Osteoblast (primary cell): ENCODE measurements at places on chromosomes 2 and 18. TPM values are rescaled to one million over a fixed set of nuclear protein-coding genes. Genes with fewer than 3 reads are reported as not detected.

- peaks cover 39% of the 10 kb centered on the region for H3K4me1 ChIP-seq
- no peaks in the 10 kb centered on the region for H3K36me3 ChIP-seq
- H3K27ac ChIP-seq: peak overlapping the region; percentile 99
- peak overlapping the region; percentile 64 for H3K4me3 ChIP-seq
Observed at GRCh38 chr2:239274391-239275043, 126.3 kb downstream of the HDAC4 start.

GRCh38 chr2:172647439-172647838 lies 88.2 kb upstream of the RAPGEF4 start:
- no peak for DNase-seq
- no peak overlapping the region for H3K27ac ChIP-seq
- peaks cover 8% of the 10 kb centered on the region for H3K4me1 ChIP-seq
- no peaks in the 10 kb centered on the region for H3K27me3 ChIP-seq

GRCh38 chr2:4718777-4719176 lies 973.4 kb upstream of the SOX11 start:
- no peaks in the 10 kb centered on the region for H3K27me3 ChIP-seq
- H3K27ac ChIP-seq: no peak overlapping the region
- no peak for DNase-seq
- H3K36me3 ChIP-seq: no peaks in the 10 kb centered on the region
- H3K4me1 ChIP-seq: no peaks in the 10 kb centered on the region

DNA sequence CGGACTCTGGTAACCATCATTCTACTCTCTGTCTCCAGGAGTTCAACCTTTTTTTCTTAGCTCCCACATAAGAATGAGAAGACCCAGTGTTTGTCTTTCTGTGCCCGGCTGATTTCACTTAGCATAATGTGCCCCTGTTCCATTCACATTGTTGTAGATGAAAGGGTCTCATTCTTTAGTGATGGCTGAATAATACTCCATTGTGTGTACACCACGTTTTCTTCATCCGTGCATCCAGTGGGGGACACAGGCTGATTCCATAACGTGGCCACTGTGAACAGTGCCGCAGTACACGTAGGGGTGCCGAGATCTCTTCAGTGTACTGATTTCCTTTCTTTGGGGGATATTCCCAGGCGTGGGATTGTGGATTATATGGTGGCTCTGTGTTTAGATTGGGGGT lies 72.3 kb upstream of the NFATC1 start:
- no peaks in the 10 kb centered on the region for H3K4me1 ChIP-seq
- no peaks in the 10 kb centered on the region for H3K27me3 ChIP-seq
- no peak for DNase-seq

- no peak overlapping the region for H3K27ac ChIP-seq
- DNase-seq: peak; percentile 60
- H3K4me1 ChIP-seq: peaks cover 11% of the 10 kb centered on the region
- no peak overlapping the region for H3K4me3 ChIP-seq
- no peaks in the 10 kb centered on the region for H3K36me3 ChIP-seq
Observed at GRCh38 chr18:34801774-34802173, 91.7 kb downstream of the DTNA start.

DNA sequence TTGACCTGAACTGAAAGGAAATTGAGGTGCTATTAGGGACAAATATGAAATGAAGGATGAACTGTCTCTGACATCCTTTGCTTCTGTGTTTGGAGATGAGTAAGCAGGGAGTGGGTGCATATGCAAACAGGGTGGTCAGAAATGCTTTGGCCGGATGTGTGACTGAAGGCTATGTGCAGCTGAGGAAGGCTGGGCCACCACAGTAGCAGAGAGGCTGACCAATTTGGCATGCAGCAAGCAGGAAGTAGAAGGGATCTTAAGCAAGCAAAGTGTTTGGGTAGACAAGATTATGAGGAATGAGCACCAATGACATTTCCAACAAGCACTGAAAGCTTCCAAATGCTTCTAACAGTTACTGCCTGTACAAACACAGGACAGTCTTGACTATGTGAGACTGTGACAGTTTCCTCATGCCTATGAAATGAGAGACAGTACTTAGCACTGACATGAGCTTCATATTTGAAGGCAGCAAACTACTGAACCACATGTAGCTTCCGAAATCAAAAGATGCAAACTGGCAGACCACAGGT lies 3.3 kb upstream of the ACTR3 start:
- peaks cover 31% of the 10 kb centered on the region for H3K4me1 ChIP-seq
- no peaks in the 10 kb centered on the region for H3K27me3 ChIP-seq
- no peaks in the 10 kb centered on the region for H3K36me3 ChIP-seq
- H3K27ac ChIP-seq: peak overlapping the region; percentile 44
- H3K4me3 ChIP-seq: peak overlapping the region; percentile 45

DNA sequence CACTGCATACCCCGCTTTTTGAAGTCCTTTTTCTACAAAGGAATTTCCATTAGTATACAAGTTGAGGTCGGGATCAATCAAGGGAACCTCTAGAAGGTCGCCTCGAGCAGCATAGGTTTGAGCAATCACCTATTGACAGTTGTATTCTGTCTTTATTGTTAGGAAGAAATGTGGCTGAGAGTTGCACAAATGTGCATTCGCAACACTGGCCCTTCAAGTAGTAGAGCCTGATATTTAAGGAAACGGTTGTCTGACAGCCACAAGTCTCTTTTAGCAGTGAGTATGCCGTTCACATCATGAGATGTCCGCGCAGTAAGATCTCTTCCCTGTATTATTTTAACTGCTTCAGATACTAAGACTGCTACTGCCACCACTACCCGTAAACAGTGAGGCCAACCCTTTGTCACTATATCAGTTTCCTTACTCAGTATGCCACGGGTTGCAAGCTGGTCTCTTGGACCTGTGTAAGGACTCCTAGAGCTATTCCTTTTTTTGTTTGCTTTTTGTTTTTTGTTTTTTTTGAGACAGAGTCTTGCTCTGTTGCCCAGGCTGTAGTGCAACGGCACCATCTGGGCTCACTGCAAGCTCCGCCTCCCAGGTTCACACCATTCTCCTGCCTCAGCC lies 10.0 kb upstream of the STARD7 start:
- H3K27me3 ChIP-seq: no peaks in the 10 kb centered on the region
- H3K4me1 ChIP-seq: no peaks in the 10 kb centered on the region
- no peak overlapping the region for H3K27ac ChIP-seq
- H3K36me3 ChIP-seq: no peaks in the 10 kb centered on the region
- no peak overlapping the region for H3K4me3 ChIP-seq

- peaks cover 11% of the 10 kb centered on the region for H3K4me1 ChIP-seq
- peaks cover 23% of the 10 kb centered on the region for H3K36me3 ChIP-seq
- no peaks in the 10 kb centered on the region for H3K27me3 ChIP-seq
- H3K4me3 ChIP-seq: no peak overlapping the region
- no peak for DNase-seq
Observed at GRCh38 chr2:121527009-121527682, 3.5 kb upstream of the RNU4ATAC start.

DNA sequence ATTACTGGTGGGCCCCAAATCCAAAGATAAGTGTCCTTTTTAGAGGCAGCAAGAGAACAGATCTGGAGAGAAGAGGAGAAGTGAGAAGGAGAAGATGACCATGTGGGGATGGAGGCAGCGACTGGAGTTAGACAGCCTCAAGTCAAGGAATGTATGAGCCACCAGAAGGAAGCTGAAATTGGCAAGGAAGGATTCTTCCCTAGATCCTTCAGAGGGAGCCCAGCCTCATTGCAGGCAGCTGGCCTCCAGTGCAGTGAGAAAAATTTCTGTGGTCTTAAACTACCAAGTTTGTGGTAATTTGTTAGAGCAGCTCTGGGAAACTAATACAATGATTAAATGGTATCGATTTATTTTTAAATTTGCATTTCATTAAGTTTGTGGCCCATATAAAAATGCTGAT lies 167.9 kb downstream of the NCKAP5 start:
- H3K4me3 ChIP-seq: no peak overlapping the region
- no peaks in the 10 kb centered on the region for H3K4me1 ChIP-seq
- H3K27ac ChIP-seq: no peak overlapping the region

DNA sequence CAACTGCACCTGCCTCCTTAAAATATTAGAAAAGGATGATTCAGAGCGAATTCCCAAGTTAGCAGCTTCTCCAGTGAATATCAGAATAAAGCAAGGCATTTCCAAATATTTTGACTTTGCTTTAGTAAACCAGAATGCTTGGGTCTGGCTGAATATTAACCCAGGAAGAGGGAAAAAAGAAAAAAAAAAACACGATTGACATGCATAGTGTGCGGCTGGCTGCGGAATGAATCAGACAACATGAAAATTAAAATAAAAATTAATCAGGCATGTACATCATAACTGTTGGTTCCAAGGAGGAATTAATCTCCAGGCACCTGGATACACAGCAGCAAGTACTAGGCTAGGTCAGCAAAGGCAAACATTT lies 105.8 kb upstream of the NCKAP5 start:
- H3K4me1 ChIP-seq: peaks cover 41% of the 10 kb centered on the region
- H3K27ac ChIP-seq: peak overlapping the region; percentile 87
- H3K27me3 ChIP-seq: no peaks in the 10 kb centered on the region
- H3K36me3 ChIP-seq: no peaks in the 10 kb centered on the region
- no peak for DNase-seq
- H3K4me3 ChIP-seq: peak overlapping the region; percentile 72

DNA sequence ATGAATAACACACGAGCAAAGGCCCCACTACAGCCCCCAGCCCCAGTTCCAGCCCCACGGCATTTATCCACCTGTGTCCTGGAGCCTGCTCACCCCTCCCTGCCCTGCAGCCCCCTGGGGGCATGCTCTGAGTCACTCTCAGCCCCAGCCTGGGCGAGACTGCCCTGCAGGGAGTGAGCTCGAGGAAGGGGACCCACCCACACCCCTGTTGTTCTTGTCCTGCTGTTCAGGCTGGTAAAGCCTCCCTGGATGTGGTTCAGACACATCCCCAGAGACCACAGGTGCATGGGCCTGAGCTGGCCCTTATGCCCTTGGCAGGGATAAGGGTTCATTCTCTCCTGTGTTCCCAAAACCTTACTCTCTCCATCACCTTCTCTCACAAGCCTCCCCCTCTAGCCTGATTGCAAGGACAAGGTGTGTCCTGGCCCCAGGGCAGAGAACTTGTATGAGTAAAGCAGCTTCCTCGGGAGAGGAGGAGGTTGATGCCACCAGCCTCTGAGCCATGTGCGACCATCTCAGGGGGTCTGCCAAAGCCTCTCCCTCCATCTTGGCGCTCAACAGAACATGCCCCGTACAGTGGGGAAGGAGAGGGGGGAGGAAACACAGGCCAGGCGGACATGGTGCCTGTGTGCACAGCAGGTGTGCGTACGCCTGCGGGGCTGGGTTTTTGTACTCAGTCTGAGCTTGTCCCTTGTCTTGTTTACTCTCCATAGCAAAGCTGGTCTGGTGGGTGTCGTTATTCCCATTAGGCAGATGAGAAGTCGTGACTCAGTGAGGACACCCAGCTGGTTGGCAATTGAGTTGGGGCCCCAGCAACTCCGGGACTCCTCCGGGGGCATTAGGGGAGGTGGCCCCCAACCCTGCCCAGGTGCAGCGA lies 64.4 kb downstream of the CIB4 start:
- peaks cover 51% of the 10 kb centered on the region for H3K27me3 ChIP-seq
- peak; percentile 72 for DNase-seq
- H3K27ac ChIP-seq: no peak overlapping the region
- H3K4me3 ChIP-seq: no peak overlapping the region

- no peak overlapping the region for H3K27ac ChIP-seq
- no peaks in the 10 kb centered on the region for H3K4me1 ChIP-seq
- H3K27me3 ChIP-seq: no peaks in the 10 kb centered on the region
- no peak overlapping the region for H3K4me3 ChIP-seq
- no peak for DNase-seq
- H3K36me3 ChIP-seq: no peaks in the 10 kb centered on the region
Observed at GRCh38 chr2:129763190-129763846, 216.1 kb upstream of the RAB6C start.

DNA sequence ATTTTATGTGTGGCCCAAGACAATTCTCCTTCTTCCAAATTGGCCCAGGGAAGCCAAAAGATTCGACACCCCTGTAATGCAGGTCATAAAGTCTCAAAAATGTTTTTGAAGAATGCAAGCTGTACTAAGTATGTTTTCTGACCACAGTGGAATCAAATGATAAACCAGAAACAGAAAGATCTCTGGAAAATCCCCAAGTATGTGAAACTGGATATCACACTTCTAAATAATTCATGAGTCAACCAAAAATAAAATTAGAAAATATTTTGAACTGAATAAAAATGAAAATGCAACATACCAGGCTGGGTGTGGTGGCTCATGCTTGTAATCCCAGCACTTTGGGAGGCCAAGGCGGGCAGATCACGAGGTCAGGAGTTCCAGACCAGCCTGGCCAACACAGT lies 34.1 kb upstream of the UBE2F start:
- H3K4me1 ChIP-seq: peaks cover 6% of the 10 kb centered on the region
- H3K36me3 ChIP-seq: no peaks in the 10 kb centered on the region
- H3K4me3 ChIP-seq: no peak overlapping the region

DNA sequence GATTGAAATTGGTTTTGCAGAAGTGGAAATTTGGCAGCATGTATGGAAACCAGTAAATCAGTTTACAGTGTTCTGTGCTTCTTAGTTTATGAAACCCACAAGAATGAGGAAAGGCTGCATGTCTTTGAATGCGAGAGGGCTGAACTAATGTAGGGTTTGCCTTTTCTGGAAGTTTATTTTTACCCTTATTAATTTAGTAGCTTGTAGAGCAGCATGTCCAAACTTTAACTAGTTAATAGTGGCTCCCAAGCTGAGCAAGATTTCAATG lies 50.4 kb downstream of the LDLRAD4 start:
- no peak for DNase-seq
- peaks cover 5% of the 10 kb centered on the region for H3K27me3 ChIP-seq
- H3K4me1 ChIP-seq: no peaks in the 10 kb centered on the region
- H3K27ac ChIP-seq: no peak overlapping the region
- H3K36me3 ChIP-seq: no peaks in the 10 kb centered on the region

DNA sequence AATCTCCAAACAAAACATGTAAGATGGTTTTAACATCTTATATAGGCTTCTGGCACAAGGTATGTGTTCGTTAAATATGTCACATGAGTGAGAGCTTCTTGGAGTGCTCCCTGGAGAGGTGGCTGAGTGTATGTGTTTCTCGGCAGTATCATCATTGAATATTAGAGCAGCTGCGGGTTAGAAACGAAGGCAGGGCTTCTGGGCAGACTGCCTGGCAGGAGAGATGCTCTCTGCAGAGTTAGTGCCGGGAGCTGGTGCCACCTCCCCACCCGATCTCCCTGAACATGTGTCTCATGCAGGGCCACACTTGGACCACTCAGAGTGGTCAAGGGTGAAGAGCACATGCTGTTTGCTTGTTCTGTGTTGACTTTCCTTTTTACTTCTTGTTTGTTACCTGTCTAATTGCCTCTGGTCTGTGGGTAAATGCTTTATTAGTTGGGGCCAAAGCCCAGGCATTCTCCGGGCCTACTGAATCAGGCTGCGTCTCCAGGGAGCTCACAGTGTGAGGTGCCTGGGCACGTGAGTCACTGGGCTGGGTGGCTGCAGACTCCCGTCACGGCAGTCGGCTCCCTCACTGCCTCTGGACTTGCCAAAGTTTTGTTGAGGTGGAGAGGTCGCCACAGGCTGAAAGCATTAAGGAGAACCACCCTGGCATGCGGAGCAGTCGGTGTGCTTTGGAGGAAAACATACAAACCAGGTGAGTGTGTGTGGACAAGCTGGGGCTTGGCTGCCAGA lies 246.6 kb downstream of the FHOD3 start:
- H3K4me1 ChIP-seq: peaks cover 7% of the 10 kb centered on the region
- H3K36me3 ChIP-seq: no peaks in the 10 kb centered on the region
- peak overlapping the region; percentile 7 for H3K4me3 ChIP-seq

The PEX13 gene
- total RNA-seq: 33.3 and 34.0 TPM in 2 replicates

The ADGRF3 gene
- under 0.01 and 0.59 TPM in 2 replicates for total RNA-seq

The LDLRAD4 gene
- under 0.01 and 0.88 TPM in 2 replicates for total RNA-seq

The CDKL4 gene
- total RNA-seq: 2.2 and 3.5 TPM in 2 replicates

The MAL gene
- not detected in 2 replicates for total RNA-seq

The PGAP1 gene
- total RNA-seq: 7.2 and 9.1 TPM in 2 replicates

The SLC4A5 gene
- total RNA-seq: 0.36 and 2.7 TPM in 2 replicates

The IFT172 gene
- 33.3 and 35.5 TPM in 2 replicates for total RNA-seq

The CRYGC gene
- total RNA-seq: not detected in 2 replicates

The OTOS gene
- total RNA-seq: not detected in 2 replicates
